ENCODE measurements at places on chromosomes 4 and X. TPM values are rescaled to one million over a fixed set of nuclear protein-coding genes. Genes with fewer than 3 reads are reported as not detected.

Gene KCNE5
- total RNA-seq = 0.36 TPM

Gene TREX2
- not detected for total RNA-seq

- peak; percentile 70 for DNase-seq
Measured at GRCh38 chr4:88991746-88992145, 65.2 kb downstream of the FAM13A start.

Gene ETDC
- total RNA-seq = not detected

Data from fibroblast of the aortic adventitia (primary cell).